ENCODE measurements at places on chromosomes 3 and 15.

- no peak for DNase-seq
These were observed 31.1 kb upstream of the SV2B start for GRCh38 chr15:91068966-91069365.

DNA sequence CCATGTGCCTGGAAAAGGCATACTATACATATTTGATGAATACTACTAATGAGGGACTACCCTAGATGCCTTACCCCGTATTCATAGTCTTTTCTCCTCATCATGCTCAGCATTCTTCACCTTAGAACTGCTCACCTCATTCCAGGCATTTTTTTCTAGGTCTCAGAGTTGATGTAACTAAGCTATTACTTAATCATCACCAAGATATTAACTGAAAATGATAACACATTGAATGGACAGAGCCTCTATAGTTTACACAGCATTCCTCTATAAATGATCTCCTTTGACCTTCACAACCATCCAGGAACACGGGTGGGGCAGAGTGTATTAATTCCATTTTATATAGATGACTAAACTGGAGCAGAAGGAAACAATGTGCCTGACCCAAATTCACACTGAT lies 174.1 kb upstream of the DPH6 start:
- DNase-seq = no peak

GRCh38 chr15:40344217-40344616 lies 3.5 kb upstream of the CCDC9B start:
- DNase-seq = no peak

- DNase-seq = peak; percentile 34
These were observed 836 bp upstream of the AKAP13 start for GRCh38 chr15:85379403-85380131.

DNA sequence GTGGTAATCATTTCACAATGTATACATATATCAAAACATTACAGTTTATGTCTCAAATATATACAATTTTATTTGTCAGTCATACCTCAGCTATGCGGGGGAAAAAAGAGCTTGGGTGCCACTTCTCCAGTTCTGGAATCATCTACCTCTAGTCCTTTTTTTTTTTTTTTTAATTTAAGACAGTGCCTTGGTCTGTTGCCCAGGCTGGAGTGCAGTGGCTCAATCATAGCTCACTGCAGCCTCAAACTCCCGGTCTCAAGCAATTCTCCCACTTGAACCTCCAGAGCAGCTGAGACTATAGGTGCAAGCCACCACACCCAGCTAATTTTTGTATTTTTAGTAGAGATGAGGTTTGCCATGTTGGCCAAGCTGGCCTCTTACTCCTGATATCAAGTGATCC lies 67.4 kb downstream of the TMEM266 start:
- no peak for DNase-seq

DNA sequence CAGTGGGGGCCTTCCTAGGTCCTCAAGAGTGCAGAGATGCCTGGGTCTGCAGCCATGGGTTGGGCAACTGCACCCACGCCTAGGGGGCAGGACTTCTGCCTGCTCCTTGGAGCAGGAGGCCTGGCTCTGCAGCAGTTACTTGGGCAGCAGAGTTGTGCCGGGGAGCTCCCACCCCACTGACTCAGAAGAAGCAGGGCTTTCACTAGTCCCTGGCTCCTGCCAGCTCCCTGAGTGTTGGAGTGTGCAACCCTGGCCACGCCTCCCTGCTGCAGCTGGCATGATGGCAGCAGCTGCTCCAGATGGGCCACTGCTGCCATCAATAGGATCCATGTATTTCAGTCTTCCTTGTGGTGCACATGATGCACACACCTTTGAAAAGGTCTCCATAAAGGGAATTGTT lies 40.6 kb upstream of the KCNH8 start:
- DNase-seq = no peak

- DNase-seq = no peak
These were observed 2.9 kb downstream of the NR2F2 start for GRCh38 chr15:96333131-96334016.

DNA sequence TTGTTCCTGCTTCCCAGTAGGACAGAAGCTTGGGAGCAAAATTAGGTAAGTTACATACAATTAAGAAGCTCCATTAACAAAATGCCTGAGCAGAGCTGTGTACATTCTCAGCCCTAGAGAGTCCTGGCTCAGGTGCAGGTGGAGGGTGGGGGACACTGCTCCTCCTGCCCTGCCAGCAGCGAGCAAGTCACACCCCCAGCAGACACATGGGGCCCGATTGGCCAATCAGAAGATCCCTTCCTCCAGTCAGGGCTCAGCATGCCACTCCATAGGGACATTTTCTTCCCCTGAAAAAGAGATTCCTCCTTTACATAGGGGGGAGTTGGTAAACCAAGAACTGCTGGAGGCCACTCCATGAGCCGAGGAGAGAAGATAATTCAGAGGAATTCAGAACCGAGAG lies 62.1 kb downstream of the PLXNA1 start:
- DNase-seq = no peak

DNA sequence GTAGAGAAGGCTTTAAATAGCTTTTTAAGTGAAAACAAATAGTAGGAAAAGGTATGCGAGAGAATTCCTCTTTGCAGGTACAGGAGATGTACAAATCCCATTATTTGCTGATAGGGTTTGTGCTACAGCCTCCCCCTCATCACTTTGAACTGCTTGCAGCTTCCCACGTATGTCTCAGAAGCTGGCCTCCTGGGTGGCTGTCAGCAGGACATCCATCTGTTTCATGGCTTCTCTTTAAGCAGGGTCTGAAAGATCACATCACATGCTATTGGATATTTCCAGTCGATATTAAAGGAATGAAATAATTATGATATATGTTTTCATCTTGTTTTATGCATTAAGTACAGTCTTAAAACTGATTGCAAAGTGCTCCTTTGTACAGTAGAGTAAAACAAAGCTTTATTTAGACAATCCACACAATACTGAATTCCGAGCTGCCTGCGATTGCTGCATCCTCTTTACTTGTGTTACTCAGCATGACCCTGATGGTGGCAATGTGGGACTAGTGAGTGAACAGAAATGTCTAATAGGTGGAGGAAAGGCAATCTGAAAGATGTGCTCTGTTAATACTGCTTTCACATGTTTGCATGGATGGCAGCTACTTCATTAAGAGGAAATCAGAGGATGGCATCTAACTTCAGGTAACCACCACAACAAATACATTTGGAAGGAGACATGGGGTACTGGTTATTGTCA lies 930.6 kb upstream of the SEMA6D start:
- DNase-seq = no peak

- DNase-seq = no peak
These were observed 22.6 kb upstream of the ANO10 start for GRCh38 chr3:43644443-43644842.

GRCh38 chr3:104886220-104886995 lies 480.3 kb upstream of the ALCAM start:
- DNase-seq = peak; percentile 46

- DNase-seq = no peak
These were observed 363.4 kb upstream of the ARHGEF26 start for GRCh38 chr3:153757839-153758238.

DNA sequence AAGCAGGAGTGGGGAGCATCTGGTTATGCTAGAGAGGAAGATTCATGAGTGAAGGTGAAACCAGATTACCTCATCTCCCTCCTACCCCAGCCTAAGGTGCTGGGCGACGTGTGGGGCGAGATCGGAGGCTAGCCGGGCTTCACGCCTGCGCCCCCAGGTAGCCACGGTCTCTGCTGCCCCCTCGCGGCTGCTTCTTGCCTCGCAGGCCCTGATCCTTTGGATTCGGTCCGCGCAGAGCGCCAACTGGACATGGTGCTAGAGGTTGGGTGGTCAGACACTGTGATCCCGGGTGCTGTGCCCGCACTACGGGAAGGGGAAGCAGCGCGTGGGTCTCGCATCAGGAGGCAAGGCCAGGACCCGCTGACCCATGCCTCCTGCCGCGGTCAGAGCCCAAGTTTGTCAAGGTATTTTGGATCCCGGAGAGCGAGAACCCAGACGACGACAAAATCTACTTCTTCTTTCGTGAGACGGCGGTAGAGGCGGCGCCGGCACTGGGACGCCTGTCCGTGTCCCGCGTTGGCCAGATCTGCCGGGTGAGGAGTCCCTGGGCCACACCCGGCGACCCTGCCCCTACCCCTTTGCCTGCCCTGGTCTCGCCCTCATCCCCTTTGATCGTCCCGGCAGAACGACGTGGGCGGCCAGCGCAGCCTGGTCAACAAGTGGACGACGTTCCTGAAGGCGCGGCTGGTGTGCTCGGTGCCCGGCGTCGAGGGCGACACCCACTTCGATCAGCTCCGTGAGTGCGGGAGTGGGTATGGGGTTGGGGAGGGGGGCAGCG lies 4.2 kb downstream of the SEMA3B start:
- DNase-seq = peak; percentile 76

DNA sequence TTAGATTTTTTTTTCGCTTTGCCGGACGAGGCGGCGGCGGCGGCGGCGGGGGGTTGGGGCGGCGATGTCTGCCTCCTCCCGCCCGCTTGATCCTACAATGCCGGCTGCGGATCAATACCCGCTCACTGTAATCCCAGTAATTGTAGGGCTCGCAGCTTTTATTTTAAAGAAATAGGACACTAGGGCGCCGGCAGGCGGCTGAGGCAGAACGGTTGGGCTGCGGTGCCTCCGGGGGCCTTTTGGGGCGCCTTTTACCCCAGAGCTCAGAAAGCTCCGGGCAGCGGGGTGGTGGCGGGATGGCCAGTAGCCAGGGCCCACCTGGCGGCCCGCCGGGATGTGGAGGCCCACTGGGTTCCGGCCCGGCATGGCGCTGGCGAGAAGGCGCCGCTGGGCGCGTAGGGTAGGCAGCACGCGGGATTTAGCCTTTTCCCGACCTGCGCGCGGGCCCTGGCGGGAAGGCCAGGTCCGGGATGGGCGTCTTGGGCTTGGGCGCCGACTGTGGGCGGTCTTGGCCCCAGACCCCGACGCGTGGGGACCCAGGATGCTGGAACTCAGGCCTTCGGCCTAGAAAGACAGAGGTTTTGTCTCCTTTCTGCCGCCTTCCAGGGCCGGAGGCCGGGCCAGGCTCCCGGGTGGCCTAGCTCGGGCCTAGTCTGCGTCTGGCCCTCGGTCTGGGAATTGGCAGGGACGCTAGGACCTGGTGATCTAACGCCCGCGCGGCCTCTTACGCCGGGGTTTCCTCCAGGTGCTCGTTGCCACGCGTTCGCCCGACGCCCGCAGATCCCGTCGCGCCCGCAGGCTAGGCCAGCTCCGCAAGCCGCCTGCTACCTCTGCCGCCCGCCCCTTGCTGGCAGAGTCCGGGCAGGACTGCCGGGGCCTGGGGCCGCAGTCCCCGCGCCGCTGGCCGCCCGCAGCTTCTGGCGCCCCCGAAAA lies 15.5 kb upstream of the ONECUT1 start:
- no peak for DNase-seq

DNA sequence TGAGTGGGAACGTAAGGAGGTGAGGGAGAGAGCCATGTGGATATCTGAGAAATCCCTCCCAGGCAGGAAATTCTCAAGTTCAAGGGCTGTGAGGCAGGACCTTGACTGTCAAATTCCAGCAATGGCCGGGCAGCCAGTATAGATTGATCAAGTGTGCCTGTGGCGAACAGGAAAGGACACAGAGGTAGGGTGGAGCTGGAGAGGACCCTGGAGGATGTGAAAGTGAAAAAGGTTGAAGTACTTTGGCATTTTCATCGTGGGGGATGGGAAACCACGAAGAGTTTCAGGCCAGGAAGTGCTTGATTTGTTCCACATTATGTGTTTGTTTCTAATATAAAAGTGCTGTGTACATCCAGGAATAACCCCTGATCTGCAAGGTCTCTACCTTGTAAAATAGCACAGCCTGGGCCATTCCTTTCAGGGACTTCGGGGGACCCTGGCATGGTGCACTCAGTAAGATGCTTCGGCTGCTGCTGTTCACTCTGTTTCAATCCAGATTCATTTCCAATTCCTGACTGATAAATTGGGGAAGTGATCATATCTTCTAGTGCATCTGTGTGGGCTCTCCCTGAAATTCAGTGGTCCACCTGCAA lies 156.6 kb downstream of the MCTP2 start:
- DNase-seq = peak; percentile 29

GRCh38 chr3:111828530-111828929 lies 30.5 kb upstream of the PHLDB2 start:
- no peak for DNase-seq

DNA sequence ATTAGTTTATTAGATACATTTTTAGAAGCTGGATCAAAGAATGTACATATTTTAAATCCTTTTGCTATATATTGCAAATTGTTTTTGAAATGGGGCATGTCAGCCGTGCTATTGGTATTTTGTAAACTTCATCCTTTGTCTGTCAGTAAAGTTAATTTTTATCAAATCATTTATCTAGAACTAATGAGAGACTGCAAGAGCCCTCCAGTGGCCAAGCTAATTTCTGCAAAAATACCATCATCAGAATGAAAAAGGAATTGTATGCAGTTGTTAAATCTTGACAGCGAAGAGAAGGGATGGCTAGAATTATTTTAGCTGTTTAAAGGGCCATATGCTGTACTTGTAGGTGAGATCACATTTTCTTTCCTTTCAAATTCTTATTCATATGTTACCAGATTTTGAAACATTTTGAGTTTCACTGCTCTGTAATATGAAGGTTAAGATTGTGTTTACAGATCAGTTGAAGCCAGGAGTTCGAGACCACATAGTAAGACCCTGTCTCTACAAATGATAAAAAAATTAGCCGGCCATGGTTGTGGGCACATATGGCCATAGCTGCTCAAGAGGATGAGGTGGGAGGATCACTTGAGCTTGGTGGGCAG lies 8.1 kb upstream of the CLDN11 start:
- peak; percentile 35 for DNase-seq

DNA sequence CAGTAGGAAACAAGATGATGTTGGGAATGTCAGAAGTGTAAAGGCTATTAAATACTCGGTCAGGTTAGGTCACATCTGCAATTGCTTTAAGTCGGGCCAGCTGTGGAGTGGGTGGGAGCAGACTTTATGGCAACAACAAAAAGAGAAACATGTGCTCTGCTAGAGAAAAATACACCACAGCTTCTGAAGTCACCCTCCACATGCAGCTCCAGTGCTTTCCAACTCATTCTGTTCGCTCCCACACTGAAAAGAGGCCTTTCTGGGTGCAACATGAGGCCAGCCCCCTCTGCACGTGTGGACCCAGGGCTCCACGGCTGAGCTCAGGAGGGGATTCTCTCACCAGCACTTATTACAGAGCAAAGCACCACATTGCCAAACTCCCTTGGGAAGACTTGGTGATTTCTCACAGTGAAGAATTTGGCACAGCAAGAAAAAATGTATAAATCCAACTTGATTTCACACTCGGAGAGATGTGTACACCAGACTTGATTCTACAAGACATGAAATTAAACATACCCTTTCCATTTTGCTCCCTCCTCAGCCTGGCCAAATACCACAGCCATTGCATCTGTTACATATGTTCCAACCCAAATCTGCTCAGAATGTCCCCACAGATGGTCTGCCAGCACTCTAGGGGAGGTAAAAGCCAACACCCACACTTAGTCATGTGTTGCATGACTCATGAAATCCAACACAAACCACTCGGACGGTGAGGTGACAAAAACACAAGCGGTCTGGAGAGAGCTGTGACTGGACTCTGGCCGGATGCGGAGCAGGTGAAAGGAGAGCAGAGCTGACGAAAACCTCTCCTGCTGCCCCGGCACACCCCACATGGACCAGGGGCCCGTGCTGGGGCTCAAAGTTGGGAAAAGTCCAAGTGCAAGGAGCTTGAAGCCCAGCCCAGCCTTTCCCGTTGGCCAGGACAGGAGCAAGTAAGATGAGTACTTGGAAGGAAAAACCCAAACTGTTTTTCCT lies 74.6 kb downstream of the ITGB5 start:
- DNase-seq = peak; percentile 25
